ENCODE measurements at places on chromosomes 13 and 19.

DNA sequence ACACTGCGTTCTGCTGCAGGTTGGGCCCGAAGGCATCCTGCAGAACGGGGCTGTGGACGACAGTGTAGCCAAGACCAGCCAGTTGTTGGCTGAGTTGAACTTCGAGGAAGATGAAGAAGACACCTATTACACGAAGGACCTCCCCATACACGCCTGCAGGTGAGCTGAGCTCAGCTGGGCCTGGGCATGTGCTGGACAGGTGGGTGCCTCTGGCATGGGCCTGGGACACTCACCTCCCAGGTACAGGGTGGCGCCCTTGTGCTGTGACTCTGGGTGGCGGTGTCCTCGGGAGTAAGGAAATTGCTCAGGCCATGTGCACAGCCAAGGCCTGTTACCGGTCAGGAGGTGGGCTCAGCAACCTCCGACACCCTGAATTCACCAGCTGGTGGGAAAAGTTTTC lies 14.2 kb downstream of the UPF1 start:
- DNase-seq, result no peak

DNA sequence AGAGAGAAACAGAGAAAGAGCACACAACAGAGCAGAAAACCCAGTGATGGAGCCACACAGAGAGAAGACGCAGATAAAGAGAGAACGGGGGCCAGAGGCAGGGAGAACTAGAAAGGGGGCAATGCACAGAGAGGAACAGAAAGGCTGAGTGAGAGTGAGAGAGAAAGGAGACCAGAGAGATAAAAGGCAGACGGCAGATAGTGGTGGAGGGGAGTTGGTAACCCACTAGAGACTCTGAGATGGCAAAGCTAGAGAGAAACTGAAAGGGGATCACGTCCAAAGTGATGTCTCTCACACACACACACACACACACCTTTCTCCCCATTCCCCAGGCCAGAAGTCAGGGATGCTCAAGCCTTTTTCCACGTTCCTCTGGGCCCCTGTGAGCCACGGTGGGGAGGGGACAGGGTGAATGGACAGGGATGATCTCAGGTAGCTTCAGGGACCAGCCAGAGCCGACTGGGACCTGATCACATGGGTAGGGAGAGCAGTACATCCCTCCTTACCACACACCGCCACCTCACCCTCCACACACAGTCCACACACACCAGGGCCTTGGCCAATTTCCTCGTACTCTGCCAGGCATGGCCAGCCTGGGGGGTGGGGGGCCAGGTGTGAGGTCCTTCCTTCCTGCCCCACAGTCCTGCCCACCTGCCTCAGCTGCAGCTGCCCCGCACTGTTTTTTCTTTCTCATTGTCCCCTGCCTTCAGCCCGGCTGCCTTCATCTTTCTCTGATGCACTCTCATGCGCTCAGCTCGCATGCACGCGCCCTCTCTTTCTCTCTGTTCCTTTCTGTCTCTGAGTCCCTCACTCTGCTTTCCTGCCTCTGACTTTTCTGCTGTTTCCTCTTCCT lies 22.5 kb upstream of the POU2F2 start:
- no peak for DNase-seq

GRCh38 chr19:32172566-32173160 lies 172.7 kb upstream of the ZNF507 start:
- no peak for DNase-seq

GRCh38 chr19:30911491-30911890 lies 437.7 kb downstream of the TSHZ3 start:
- no peak for DNase-seq

- DNase-seq, result no peak
Observed at GRCh38 chr13:74138241-74138640, 4.0 kb upstream of the KLF12 start.

- no peak for DNase-seq
Observed at GRCh38 chr13:54415753-54416366, 1387.2 kb downstream of the OLFM4 start.

DNA sequence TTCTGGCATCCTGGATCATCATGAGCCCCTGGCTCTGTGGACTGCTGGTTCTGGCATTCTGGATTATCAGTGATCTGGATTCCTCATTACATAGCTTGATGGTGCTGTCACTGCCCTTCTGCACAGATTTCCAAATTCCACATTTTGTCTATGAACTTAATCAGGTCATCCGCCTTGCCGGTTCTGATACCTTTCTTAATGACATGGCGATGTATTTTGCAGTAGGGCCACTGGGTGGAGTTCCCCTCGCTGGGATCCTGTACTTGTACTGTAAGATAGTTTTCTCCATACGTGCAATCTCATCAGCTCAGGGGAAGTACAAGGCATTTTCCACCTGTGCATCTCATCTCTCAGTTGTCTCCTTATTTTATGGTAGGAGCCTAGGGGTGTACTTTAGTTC lies 24.4 kb upstream of the OR7C2 start:
- DNase-seq, result no peak

GRCh38 chr13:106034201-106034600 lies 501.3 kb downstream of the EFNB2 start:
- no peak for DNase-seq

- no peak for DNase-seq
Observed at GRCh38 chr13:80783926-80784565, 443.1 kb upstream of the SPRY2 start.

- DNase-seq, result no peak
Observed at GRCh38 chr13:77599351-77599750, 63.8 kb downstream of the SCEL start.

DNA sequence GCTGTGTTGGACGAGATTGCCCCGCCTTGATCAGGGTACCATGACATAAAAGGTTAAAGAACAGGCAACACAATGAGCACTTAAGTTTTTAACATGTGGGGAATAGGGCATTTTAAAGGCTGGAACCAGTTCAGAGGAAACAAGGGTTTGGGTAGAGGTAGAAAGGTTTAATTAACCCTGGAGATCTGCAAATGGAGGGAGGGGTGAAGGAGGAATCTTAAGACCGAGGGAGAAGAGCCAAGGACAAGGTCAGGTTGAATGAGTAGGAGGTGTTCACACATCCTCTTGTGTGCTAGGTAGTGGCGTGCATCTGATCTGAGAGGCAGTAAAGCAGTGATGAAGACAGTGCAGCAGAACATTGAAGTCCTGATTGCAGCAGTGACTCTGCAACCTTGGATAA lies 28.5 kb downstream of the SKA3 start:
- DNase-seq, result no peak

DNA sequence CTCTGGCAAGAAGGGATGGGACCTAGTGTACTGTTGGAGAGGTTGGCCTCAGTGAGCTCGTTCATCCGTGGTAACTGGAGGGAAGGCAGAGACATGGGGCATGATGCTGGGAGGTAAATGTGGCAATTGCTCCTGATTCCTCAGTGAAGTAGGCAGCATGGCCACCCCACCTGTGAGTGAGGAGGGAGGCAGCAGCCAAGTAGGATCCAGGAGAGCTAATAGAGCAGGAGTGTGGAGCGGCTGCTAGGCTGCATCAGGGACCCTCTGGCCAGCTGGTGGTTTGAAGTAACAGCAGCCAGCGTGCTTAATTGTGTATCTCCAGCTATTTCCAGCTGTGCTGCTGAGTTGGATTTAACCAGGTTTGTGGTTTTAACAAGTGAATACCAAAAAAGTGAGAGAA lies 24.7 kb downstream of the TM9SF2 start:
- no peak for DNase-seq

- no peak for DNase-seq
Observed at GRCh38 chr13:99980201-99980823, 1.3 kb upstream of the ZIC2 start.

- DNase-seq, result no peak
Observed at GRCh38 chr13:98847780-98848179, 95.3 kb upstream of the SLC15A1 start.

DNA sequence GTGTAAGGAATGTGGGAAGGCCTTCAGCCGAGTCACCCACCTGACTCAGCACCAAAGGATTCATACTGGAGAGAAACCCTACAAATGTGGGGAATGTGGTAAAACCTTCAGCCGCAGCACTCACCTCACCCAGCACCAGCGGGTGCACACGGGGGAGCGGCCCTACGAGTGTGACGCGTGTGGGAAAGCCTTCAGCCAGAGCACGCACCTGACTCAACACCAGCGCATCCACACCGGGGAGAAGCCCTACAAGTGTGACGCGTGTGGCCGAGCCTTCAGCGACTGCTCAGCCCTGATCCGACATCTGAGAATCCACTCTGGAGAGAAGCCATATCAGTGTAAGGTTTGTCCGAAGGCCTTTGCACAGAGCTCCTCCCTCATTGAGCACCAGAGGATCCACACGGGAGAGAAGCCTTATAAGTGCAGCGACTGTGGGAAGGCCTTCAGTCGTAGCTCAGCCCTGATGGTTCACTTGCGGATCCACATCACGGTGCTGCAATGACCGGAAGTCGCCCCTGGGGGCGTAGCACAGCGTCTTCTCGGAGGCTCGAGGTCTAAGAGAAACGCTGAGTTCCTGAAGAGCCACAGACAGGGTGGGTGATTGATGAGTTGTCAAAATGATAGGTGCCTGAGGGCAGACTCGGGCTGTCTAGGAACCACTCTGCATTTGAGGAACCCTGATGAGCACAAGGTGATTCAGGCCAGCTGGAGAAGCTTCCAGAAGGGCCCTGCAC lies 12.2 kb downstream of the ZSCAN22 start:
- no peak for DNase-seq

DNA sequence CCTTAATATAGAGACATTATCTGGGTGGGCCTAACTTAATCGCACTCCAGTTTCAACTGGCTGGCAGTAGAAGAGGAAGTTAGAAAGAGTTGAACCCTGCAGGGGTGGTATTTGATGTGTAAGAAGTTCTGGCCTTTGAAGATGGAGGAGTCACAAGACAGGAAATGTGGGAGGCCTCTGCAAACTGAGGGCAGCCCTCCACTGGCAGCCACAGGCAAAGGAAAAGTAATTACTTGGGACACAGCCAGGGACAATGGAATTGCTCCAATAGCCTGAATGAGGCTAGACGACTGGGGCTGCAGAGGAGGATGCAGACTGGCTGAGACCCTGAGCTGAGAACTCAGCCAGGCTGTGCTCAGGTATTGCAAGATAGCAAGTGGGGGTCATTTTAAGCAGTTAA lies 703.3 kb upstream of the ARGLU1 start:
- no peak for DNase-seq

DNA sequence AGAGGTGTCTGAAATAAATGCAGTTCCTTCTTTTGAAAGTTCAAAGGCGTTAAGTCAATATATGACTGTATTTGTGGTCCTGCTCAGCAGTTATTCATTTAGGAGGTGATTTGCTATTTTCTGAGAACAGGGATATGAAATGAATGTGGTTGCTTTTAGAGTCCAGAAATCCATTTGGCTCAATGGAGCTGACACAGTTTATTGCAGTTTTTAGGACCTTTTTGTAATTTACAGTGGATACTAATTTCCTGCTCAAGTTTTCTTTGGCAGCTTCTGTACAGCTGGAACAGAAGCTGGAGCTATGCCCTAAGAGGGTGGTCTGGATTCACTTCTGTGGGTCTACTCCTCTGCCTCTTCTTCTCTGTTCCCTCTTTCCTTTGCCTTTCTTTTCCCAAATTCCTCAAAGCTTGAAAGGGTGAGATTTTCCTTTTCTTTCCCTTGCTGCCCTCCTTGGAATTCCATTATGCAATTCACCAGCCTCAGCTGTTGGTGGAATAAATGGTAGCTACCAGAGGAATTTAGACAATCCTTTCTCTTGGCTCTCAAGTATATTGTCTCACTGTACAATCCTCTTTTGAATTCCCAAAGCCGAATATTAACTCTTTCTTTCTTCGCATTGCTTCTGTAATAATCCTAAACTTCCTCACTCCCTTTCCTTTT lies 39.9 kb downstream of the ITGBL1 start:
- no peak for DNase-seq

DNA sequence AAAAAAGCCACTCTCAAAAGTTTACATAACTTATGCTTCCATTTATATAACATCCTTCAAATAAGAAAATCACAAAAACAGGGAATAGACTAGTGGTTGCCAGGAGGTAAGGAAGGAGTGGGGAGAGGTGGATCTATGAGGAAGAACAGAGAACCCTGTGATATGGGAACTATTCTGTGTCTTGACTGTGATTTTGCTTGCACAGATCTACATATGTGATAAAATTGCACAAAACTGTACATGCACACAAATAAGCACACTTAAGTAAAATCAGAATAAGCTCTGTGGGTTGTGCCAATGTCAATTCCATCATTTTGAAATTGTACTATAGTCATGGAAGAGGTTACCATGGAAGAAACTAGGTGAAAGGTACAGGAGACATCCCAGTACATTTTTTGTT lies 121.6 kb upstream of the SGCG start:
- DNase-seq, result no peak
